Activated CD8-positive, alpha-beta memory T cell treated with anti-CD3 and anti-CD28 coated beads for 24 hours (primary cell): ENCODE measurements at places on chromosomes 7 and 10.

DNA sequence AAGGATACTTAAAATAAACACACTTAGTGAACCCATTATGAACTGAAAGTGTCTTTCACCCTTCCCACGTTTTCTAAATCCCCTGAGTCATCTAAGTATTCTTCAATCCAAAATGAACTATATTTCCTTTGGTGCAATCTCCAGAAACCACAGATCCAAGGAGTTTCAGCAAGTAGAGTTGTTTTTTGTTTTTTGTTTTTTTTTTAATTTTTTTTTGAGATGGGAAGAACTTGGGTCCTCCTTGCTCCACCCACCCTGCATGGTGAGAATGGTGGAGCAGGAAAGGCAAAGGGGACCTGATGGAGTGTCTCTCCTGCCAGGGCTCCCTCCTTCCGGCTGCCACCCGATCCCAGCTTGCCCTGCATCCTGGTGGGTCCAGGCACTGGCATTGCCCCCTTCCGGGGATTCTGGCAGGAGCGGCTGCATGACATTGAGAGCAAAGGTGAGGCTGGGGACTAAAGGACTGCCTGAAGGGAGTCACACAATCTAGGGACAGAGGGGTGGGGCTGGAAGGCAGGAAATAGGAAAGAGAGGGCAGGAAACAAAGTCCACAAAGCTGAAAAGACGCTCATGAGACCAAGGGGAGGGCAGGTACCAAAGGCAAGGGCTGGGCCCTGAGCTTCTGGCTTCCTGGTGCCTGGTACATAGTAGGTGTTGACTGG lies 12.1 kb downstream of the ATG9B start:
- no peak for DNase-seq

DNA sequence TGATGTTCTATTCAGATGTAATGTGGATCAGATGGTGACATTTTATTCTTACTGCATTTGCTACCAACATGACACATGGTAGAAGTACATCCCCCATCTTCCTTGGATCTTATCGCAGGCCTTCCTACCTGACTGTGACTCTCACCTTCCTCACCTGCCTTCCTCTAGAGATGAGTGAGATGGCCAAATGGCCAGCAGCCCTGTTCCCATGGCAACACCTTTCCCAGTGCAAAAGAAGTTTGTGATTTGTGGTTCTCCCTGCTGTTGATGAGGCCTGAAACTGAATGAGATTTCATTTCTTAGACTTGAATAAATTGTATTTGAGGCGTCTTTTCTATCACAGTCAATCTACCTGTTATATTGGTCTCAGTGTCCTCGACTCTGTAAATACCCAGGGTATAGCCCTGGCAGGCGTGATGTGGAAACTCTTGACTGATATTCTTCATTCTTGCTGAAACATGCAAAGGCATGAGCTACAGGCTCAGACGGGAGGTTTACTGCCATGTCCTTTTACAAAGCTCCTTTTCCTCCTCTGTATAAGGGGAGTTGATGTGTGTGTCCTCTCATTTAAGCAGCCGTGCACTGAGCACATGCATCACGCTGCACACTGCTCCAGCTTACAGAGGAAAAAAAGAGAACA lies 440.7 kb upstream of the AKR1E2 start:
- no peak for DNase-seq

- DNase-seq: no peak
Measured at GRCh38 chr10:61792921-61793320, 108.6 kb upstream of the ARID5B start.

GRCh38 chr10:25125201-25125611 lies 49.6 kb upstream of the GPR158 start:
- DNase-seq: no peak

GRCh38 chr10:58137813-58138212 lies 129.9 kb downstream of the IPMK start:
- no peak for DNase-seq

DNA sequence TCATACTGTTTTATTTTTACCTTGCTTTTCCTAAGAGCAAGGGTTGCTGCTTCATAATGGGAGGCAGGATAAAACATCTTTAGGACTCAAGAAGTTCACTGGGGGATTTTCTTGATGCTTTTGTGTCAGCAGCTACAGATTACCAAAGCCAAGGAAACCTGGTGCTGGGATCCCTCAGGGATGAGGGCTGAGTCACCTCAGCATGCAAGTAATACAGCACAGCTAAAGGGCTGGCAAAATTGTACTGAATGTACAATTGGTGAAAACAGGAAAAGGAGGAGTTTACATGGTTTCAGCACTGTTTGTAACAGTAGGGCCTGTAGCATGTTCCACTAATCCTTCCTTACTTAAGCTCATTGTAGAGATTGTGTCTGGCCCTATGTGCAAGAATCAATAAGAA lies 1056.8 kb downstream of the SORCS1 start:
- no peak for DNase-seq

- no peak for DNase-seq
Measured at GRCh38 chr10:51878695-51879094, 179.3 kb upstream of the CSTF2T start.

DNA sequence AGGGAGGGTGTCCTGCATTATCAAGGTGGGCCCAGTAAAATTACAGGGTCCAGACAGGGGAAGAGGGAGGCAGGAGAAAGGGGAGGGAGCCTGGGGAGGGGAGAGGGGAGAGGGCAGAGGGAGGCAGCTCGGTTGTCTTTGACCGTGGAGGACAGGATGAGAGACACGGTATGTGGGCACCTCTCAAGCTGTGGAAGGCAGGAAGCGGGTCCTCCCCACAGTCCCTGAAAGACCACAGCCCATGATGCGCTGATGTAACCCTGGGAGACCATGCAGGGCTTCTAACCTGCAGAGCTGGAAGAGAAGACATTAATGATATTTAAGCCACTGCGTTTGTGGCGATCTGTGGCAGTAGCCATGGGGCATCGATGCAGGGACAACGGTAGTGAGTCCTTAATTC lies 27.2 kb upstream of the MNX1 start:
- no peak for DNase-seq

DNA sequence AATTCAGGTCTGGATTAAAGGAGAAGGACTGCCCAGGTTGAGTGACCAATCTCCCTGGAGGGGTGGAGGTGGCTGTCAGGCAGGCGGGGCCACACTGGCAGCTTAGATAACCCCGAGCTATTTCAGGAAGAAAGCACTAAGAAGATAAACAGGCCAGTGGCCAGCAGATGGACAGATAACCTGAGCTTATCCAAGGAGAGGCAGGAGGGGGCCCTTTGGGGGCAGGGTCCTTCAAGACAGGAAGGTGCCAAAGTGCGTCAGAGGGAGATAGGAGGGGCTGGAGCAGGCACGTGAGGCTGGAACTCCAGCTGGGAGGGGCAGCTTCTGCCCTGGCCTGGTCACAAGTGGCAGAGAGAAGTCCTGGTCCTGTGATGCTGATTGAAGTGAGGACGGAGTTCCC lies 29.8 kb upstream of the PODXL start:
- DNase-seq: no peak

DNA sequence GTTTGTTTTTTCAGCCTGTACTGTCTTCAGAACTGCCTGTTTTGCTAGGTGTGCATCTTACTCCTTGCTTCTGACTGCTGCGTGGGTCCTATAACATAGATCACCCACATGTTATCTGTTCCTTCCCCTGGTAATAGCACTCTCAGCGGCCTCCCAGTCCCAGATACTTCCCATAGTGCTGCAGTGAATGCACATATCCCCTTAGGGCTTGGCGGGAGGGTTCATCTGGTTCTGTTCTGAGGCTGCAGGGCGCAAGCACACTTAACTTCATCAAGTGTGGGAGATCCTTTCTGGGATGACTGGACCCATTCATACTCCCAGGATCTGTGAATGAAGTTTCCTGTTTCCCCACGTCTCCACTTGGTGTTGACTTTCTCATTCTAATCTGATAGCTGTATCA lies 90.7 kb downstream of the CELF2 start:
- DNase-seq: no peak

DNA sequence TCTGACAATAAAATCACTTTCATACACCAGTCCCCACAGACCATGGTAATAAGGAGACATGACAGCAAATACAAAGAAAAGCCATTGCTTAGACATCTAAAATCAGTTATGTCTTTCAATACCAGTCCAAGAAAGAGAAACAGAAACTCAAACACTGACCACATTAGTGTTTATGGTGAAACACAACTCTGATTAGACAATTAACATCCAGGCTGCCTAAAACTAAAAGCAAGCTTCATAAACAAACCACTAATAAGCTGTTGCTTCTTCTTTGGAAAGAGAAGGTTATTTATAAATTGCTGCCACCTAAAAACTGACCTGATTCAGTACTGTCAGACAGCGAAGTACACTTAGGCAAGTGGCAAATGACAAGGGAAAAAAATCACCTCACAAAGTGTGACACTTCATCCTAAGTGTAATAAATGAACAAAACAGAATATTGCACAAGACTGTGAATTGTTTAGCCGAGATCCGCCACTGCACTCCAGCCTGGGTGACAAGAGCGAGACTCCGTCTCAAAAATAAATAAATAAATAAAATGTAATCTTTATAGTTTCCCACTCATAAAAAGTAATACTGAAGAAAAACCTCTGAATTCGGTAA lies 277.4 kb downstream of the PARD3 start:
- no peak for DNase-seq

DNA sequence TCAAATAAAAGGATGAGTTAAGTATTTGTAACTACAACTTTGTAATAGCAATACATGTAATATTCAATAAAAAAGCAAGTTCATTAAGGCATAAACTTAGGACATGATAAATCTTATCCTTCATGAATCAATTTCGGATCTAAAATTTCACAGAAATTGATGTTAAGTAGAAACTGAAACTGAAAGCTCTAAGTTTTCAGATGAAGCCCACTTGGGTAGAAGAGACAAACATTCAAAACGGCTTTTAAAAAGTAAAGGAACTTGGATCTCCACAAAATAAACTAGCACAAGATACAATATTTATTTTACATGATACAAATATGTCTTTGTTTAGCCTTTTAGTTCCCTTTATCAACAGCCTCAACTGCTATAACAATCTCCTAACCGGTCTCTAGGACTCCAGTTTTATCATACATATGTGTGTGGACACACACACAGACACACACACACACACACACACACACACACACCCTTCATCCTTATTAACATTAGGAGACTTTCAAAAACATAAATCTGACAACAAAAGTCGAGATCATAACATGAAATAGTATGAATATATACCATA lies 83.7 kb downstream of the USP6NL start:
- DNase-seq: no peak

DNA sequence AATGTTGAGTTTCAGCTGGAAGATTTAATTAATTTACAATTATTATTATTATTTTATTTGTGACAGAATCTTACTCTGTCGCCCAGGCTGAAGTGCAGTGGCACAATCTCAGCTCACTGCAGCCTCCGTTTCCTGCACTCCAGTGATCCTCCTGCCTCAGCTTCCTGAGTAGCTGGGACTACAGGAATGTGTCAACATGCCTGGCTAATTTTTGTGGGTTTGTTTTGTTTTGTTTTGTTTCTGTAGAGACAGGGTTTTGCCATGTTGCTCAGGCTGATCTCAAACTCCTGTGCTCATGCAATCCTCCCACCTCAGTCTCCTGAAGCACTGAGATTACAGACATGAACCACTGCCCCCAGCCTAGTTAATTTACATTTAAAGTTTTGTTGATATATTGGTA lies 93.8 kb upstream of the MEOX2 start:
- no peak for DNase-seq

GRCh38 chr7:37927773-37928444 lies 7.5 kb downstream of the EPDR1 start:
- DNase-seq: no peak

DNA sequence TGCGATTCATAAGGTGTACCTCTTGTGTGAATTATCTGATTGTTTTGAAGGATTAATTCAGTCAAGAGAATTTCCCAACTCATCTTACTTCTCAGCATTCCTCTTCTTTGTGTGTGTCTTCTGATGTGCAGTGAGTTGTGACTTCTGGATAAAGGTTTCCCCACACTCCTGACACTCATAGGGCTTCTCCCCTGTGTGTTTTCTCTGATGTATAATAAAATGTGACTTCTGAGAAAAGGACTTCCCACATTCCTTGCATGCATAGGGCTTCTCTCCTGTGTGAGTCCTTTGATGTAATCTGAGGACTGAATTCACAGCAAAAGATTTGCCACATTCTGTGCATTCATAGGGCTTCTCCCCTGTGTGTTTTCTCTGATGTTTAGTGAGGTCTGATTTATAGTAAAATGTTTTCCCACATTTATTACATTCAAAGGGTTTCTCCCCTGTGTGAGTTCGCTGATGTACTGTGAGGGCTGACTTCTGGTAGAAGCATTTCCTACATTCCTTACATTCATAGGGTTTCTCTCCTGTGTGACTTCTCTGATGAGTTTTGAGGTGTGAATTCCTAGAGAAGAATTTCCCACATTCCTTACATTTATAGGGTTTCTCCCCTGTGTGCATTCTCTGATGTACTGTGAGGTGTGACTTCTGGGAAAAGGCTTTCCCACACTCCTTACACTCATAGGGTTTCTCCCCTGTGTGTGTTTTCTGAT lies 24.2 kb downstream of the ZNF25 start:
- DNase-seq: no peak

- DNase-seq: no peak
Measured at GRCh38 chr7:138834583-138834982, 36.6 kb upstream of the ATP6V0A4 start.

DNA sequence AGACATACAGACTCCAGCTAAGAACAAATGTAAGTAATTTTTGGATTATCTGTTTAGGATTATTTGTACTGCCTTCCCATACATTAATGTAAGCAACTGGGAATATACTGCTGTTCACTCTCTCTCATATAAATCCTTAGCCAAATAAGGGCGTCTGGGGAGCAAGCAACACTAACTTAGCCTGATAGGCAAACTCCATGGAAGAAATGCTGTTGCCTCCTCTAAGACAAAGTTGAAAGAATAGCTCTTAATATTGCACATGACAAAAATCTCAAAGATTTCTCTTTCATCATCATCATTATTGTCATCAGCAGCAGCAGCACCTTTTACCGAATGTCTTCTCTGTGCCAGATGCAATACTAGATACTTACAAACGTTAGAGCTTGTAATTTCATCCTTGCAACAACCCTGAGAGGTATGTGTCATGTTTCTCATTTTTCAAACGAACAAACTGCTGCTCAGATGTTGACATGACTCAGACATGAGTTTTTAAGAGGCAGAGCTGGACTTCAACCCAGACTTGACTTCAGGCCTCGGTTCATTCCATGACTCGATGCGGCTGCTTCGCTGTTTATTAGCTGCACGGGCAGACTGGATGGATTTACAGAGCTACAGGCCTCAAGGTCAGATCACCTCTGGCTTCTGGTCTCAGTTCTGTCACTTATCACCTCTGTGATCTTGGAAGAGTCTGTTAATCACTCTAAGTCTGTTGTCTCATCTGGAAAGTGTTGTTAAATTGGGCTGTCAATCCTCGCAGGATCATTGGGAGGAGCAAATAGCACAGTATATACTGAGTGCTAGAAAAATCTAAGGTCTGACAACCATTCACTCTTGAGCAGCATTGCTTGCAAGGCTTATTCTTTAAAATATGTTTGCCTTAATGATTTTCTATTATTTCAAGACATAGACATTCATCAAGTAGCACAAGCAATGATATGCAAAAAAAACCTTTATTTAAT lies 126.3 kb upstream of the CELF2 start:
- no peak for DNase-seq
